SK-MEL-5 (cell line): ENCODE measurements at places on chromosomes 13 and 19. TPM values are rescaled to one million over a fixed set of nuclear protein-coding genes. Genes with fewer than 3 reads are reported as not detected.

Gene ZGLP1
- total RNA-seq: 0.08 and 0.69 TPM in 2 replicates

Gene WDR88
- total RNA-seq: not detected in 2 replicates

GRCh38 chr19:3353493-3353892 is 12.9 kb upstream of the NFIC start:
- peak; percentile 49 for DNase-seq

- DNase-seq: no peak
Measured at GRCh38 chr19:14369399-14370168, 11.7 kb upstream of the ADGRE5 start.

GRCh38 chr19:50626795-50627194 is 12.9 kb downstream of the SYT3 start:
- no peak for DNase-seq

DNA sequence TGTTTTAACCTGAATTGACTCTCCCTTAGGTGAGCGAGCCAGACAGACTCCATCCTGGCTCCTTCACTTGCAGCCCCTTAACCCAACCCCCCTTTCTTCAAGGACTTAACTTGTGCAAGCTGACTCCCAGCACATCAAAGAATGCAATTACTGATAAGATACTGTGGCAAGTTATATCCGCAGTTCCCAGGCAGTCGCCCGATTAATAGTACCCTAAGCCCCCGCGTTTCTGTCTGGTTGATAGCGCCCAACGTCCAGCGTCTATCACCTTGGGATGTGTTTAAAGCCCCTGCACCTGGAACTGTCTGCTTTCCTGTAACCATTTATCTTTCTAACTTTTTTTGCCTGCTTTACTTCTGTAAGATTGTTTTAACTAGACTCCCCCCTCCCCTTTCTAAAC is 6.2 kb downstream of the HSD17B14 start:
- DNase-seq: no peak

- no peak for DNase-seq
Measured at GRCh38 chr13:25659091-25659795, 287.5 kb downstream of the ATP8A2 start.

DNA sequence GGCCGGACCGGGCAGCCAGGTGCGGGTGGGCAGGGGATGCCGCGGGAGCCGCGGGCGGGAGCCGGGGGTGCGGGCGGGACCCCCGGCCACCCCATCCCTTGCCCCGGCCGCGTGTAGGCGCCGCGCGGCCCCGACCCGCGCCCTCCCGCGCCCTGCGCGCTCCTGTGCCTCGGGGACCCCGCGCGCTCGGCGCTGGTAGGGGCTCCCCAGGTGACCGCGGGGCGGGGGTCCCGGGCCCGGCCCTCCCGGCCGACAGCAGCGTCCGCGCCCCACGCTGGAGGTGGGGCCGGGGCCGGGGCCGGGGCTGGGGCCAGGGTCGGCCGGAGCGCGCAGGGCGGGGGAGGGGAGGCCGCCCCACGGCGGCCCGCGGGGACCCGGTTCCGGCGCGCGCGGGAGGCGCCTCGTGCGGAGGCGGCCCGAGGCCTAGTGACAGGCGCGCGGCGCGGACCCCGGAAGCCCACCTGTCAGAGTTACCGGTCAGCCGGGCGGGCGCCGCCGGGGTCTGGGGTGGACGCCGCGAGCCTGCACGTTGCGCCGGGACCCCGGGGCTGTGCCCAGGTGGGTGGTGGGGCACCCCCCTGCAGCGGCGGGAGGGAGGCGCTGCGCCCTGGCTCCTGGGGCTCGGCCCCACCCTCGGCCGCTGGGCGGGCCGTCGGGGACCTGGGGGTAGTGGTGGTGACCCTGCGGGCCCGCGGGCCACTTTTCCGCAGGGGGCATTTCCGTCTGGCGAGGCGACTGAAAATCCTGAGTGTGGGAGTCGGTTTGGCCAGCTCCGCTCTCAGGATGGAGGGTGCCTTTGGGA is 518 bp downstream of the TFDP1 start:
- DNase-seq: no peak

- no peak for DNase-seq
Measured at GRCh38 chr19:29397748-29398147, 128.0 kb upstream of the VSTM2B start.

- no peak for DNase-seq
Measured at GRCh38 chr13:33519561-33520467, 234.3 kb upstream of the STARD13 start.

DNA sequence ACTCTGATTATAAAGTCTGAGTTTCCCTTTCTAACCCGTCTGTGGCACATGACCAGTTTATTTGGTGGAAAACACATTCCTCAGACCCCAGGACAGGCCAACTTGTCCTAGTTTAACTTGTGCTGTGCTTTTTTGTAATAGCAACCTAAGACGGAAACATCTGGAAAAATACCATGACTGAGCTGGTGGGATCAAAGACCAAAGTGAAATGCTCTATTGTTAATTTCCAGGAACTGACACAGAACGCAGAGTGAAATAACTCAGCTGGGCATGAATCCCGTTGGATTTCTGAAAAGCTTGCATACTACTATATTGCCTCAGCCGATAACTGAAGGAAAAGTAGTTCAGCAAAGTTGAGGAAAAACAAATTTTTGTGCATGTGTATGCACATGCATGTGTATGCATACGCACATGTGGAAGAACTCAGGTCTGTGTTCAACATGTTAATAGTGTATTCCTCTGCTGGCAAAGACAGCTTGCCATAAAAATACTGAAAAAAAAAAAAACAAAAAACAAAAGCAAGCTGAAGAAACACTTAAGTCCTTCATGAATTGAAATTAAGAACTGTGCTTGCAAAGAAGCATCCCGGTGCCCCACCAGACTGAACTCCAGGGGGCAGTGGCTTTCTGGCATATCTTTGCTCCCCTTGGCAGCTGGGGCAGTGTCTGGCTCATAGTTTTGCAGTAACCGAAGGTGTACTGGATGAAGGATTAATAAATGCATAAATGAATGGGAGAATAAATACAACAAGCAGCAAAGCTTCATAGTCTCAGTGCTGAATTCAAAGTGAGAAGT is 187.8 kb downstream of the LHFPL6 start:
- peak; percentile 76 for DNase-seq

DNA sequence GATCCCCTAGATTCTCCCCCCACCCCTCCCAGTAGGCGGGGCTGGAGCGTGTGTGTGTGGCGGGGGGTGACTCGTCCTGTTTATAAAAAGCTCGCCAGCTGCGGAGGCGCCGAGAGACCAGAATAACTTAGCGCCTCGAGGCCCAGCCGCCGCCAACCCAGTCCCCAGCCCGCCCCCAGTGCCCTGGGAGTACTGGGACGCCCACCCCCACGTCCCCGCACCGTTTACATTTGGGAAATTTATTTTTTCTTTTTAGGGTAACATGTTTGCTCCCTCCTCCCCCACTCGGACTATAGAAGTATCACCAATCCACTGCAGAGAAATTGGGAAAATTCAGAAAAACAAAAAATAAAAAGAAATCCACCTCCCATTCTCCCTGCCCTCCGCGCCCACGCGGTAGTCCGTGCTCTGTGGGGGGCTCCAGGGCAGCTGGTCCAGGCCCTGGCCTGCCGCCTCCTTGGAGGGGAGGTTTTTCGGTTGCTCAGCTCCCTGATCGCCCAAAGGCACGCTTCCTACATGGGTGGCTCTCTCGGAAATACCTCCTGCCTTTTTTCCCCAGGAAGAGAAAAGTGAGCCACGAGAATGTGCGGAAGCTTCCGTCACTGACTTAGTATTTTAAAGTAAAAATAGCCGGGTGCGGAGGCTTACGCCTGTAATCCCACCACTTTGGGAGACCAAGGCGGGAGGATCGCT is 1.5 kb upstream of the RAB3A start:
- peak; percentile 51 for DNase-seq

- DNase-seq: no peak
Measured at GRCh38 chr19:32173836-32174235, 171.6 kb upstream of the ZNF507 start.

GRCh38 chr13:53068585-53069520 is 40.2 kb downstream of the OLFM4 start:
- DNase-seq: peak; percentile 79
